ENCODE measurements at places on chromosomes 4 and X. TPM values are rescaled to one million over a fixed set of nuclear protein-coding genes. Genes with fewer than 3 reads are reported as not detected.

DNA sequence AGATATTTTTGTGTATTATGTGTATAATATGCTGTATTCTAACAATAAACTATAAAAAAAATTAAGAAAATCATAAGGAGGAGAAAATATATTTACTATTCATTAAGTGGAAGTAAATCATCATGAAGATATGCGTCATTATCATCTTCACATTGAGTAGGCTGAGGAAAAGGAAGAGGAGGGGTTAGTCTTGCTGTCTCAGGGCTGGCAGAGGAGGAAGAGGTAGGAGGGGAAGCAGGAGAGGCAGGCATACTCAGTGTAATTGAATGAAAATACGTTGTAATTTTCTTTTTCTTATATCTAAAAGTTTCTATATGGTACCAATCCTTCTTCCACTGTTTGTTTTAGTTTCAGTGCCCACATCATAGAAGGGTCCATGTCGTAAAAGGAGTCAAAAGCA, 9.8 kb upstream of the TMEM185A start:
- DNase-seq, result no peak

DNA sequence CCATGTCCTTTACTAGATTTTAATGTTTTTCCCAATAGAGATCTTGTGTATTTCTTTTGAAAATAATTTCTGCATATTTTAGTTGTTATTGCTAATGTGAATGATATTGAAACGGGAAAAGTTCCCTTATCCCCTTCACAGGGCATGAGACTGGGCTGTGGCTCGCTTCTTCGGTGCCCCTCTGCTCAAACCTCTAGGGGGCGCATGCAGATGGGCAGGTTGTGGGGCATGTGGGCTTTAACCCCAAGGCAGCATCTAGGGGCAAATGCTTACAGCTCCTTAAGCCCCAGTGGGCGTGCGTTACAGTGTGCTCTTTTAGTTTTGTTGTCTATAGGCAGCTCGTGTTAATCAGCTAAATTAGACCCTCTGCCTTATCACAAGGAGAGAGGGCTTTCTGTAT, 194.7 kb downstream of the OPHN1 start:
- DNase-seq, result no peak

DNA sequence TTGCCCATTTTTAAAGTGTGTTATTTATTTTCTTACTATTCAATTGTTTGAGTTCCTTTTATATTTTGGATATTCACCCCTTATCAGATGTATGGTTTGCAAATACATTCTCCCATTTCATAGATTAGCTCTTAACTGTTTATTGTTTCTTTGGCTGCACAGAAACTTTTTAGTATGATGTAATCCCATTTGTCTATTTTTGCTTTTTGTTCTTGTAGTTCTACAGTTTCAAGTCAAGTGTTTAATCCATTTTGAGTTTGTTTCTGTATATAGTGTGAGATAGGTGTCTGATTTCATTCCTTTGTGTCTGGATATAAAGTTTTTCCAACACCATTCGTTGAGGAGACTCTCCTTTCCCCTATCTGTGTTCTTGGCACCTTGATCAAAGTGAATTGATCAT, 97.4 kb upstream of the CAMK2D start:
- no peak for DNase-seq

DNA sequence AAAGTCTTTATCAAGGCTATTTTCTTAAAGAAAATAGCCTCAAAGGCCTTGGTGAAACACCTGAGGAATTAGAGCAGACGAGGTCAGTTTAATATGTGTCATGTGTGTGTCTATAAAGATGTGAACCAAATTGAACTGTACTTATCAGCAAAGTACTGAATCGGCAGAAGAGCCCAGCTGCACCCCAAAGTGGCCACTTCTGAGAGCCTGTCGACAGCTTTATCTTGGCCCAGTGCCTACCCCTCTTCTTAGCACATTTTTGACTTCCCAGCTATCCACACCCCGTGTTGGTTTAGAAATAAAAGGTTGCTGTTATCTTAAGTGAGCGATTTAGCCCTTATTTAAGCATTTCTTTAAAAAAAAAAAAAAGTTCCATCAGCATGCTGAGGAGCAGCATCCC, 329.7 kb downstream of the FBXW7 start:
- peak; percentile 29 for DNase-seq

DNA sequence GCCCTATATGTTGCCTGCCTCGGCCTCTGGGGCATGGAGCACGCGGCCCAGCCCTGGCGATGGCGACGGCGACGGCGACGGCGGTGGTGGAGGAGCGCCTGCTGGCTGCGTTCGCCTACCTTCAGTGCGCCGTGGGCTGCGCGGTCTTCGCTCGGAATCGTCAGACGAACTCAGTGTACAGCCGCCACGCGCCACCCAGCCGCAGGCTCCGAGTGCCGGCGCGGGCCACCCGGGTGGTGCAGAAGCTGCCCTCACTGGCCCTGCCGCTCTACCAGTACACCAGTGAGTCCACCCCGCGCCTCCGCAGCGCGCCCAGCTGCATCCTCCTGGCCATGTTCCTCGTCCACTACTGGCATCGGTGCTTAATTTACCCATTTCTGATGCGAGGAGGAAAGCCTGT, 83.7 kb upstream of the F9 start:
- no peak for DNase-seq

- no peak for DNase-seq
These were observed 236.9 kb downstream of the TACR3 start for GRCh38 chr4:103482893-103483292.

- no peak for DNase-seq
These were observed 83.6 kb downstream of the CHM start for GRCh38 chrX:85963736-85964135.

- no peak for DNase-seq
These were observed 338.7 kb upstream of the F9 start for GRCh38 chrX:139191746-139192385.

DNA sequence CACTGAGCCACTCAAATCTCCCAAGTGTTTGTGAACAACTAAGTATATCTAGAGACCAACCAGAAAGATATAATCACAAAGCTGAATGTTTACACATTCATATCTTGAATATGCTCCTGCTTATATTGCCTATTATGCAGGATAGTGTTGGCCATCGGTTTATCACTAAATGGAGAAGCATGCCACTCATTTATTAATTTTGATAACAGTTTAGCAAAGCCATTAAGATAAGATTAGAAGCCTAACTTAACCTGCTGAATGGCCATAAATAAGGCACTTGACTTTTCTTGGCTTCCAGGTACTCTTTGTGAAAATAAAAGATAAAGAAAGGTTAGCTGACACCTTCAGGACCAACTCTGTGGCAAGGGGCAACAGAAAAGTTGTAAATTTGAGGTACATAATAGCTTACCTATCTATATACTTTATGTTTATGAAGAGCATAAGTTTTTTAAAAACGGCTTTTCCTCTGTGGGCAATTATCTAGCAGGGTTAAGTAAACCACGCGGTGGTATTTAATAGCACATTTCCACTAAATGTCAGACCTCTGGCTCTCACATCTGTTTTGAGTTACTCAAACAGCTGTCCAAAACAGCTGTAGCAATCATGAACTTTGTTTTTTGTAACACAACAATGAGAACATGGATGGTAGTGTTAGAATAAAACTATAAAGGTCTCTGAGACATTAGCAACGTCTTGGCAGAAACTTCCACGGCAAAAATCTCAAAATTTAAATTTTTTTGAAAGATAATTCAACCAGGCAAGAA, 58.8 kb upstream of the FTHL17 start:
- DNase-seq, result no peak

The GUCY1A1 gene
- 53.5 TPM for total RNA-seq

The CLIC2 gene
- total RNA-seq, result 14.6 TPM

The GYPB gene
- total RNA-seq, result not detected

The MAGEB10 gene
- not detected for total RNA-seq

The ZNF275 gene
- total RNA-seq, result 4.8 TPM

All from left cardiac atrium (tissue), 4 donors.